ENCODE measurements at places on chromosomes 5 and 9. TPM values are rescaled to one million over a fixed set of nuclear protein-coding genes. Genes with fewer than 3 reads are reported as not detected.
A peak's percentile ranks its signal among the peaks of the same experiment; 100 is the strongest.

Gene GABBR2
- 0.47 TPM for polyA plus RNA-seq

- DNase-seq: no peak
These were observed 13.4 kb downstream of the DBN1 start for GRCh38 chr5:177459819-177460628.

Gene CDKN2B
- not detected for polyA plus RNA-seq

DNA sequence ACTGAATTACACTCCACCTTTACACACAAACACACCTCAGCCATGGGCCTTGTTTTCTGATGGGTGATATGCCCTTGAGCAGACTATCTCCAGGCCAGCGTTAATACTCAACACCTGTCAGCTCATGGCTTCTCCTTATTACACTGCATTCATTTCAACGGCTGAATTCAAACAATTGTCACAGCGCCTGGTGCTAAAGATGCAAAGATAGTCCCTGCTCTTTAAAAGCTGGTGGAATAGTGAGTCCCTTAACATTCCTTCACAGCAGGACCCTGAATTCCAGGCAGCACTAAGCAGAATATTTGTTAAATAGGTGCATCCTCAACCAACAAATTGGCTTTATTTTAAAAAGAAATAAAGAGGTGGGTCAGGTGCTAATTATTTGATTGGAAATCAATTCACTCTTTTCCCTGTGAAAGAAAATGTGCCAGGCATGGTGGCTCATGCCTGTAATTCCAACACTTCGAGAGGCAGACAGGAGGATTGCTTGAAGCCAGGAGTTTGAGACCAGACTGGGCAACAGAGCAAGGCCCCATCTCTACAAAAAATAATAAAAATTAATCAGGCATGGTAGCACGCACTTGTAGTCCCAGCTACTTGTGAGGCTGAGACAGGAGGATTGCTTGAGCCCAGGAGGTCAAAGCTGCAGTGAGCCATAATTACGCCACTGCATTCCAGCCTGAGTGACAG, 155.7 kb upstream of the EFNA5 start:
- no peak for DNase-seq

DNA sequence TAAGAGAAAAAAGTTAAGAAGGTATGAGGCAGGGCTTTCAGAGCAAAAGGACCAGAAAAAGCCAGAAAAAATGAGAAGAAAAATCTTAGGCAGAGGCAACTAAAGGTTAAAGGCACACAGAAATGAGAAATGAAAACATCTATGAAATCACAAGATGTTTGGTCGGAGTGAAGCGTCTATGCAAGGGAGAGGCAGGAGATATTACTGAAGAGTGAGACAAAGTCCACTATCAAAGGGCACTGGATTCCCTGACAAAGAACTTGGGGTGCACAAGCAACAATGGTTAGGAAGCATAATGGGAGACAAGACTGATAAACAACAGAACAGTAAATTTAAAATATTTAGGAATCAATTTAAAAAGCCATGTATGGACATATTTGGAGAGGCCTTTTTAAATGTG, 16.9 kb downstream of the PANK3 start:
- DNase-seq: no peak

Gene RGS14
- 5.2 TPM for polyA plus RNA-seq

Gene ISL1
- not detected for polyA plus RNA-seq

Gene C5orf52
- not detected for polyA plus RNA-seq

Gene TRIM36
- 0.63 TPM for polyA plus RNA-seq

GRCh38 chr9:86525182-86525581, 171.0 kb upstream of the TUT7 start:
- no peak for DNase-seq

DNA sequence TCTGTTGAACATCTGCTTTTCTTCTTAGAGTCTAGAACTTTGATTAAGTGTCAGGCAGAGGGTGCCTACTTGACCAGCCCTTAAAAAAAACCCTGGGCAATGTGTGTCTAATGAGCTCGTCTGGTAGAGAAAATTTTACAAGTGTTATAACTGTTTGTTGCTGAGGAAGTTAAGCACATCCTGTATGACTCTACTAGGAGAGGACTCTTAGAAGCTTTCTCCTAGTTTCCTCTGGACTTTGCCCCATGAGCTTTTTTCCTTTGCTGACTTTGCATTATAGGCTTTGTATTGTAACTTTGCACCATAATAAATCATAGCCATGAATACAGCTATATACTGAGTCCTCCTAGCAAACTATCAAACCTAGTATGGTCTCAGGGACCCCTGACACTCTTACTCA, 39.4 kb downstream of the GNG10 start:
- no peak for DNase-seq

- no peak for DNase-seq
These were observed 23.7 kb upstream of the LRRC19 start for GRCh38 chr9:27029186-27029585.

Gene HTR1A
- not detected for polyA plus RNA-seq

DNA sequence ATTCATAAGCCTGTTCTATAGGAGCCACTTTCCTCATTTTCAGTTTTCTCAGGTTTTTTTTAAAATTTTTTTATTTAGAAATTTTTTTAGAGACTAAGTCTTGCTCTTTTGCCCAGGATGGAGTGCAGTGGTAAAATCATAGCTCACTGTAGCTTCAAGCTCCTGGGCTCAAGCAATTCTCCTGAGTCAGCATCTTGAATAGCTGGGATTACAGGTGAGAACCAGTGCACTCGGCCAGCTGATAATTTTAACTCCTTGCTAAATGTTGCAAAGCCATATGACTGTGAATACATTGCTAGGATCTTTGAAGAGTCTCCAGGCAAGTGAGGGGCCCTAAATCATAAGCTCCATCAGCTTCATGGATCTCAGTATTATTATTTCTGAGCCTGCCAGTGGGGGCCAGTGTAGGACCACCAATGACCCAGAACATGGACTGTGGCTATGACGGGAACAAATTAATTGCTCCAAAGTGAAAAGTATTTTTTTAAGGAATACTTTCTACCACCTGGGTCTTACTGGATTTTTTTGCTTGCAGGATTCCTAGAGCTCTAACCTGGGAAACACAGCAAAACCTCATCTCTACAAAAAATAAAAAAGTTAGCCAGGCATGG, 5.7 kb upstream of the GAPVD1 start:
- DNase-seq: peak; percentile 40

GRCh38 chr5:9507974-9508373, 37.9 kb downstream of the SEMA5A start:
- DNase-seq: no peak

GRCh38 chr5:58703925-58704555, 121.2 kb downstream of the RAB3C start:
- no peak for DNase-seq

- no peak for DNase-seq
These were observed 13.0 kb downstream of the DNAJC18 start for GRCh38 chr5:139426203-139426885.

Gene ARL10
- 0.15 TPM for polyA plus RNA-seq

- no peak for DNase-seq
These were observed 33.4 kb downstream of the CEP120 start for GRCh38 chr5:123389794-123390193.

DNA sequence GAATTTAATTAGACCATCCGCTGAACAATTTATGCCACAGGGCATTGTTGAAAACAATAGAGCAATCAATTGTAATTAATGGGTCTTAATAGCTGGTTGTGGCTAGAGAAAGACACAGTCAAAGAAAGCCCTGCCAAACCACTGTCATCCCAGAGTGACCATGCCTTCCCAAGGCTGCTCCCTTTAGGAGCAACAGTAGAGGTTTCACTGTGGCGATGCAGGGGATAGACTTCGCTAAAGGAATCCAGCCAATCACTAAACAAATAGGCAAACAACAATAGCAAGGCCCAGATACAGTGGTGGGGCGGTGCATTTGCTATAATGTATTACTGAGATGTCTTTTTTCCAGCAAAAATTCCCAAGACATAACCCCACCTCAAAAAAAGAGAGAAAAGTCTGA, 87.8 kb upstream of the SLC27A6 start:
- no peak for DNase-seq

Gene PCDHGB3
- 0.16 TPM for polyA plus RNA-seq

DNA sequence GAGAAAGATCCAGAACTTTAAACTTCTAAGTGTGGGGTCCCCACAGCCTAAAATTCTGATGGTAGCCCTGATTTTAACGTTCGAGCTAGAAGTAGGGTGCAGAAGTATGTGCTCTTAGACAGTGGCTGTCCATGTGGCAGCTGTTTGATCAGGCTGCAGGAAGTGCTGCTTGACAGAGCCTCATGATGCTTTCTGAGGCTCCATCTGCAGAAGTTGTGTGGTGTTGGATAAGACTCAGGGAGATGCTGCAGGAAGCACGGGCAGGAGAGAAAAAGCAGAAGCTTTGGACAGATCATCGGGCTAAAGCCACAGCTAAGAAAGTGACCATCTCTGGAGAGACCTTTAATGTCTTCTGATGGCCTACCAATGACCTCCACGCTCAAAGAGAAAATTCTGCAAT, 8.1 kb downstream of the MTMR12 start:
- no peak for DNase-seq

- DNase-seq: no peak
These were observed 3.7 kb upstream of the SLC9A3 start for GRCh38 chr5:527646-528628.

Gene RASEF
- polyA plus RNA-seq: 5.1 TPM

Gene AIF1L
- polyA plus RNA-seq: 1.6 TPM

DNA sequence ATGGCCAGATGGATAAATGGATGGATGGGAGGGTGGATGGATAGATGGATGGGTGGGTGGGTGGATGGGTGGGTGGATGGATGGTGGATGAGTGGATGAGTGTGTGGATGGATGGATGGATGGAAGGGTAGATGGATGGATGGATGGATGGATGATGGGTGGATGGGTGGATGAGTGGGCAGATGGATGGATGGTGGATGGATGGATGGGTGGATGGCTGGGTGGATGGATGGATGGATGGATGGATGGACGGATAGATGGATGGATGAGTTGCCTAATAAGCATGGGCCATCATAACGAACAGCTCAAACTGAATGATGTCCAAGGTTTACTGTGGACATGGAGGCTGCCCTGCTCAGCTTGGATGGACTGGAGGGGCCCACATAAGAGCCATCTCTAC, 89.8 kb upstream of the SMIM23 start:
- no peak for DNase-seq

DNA sequence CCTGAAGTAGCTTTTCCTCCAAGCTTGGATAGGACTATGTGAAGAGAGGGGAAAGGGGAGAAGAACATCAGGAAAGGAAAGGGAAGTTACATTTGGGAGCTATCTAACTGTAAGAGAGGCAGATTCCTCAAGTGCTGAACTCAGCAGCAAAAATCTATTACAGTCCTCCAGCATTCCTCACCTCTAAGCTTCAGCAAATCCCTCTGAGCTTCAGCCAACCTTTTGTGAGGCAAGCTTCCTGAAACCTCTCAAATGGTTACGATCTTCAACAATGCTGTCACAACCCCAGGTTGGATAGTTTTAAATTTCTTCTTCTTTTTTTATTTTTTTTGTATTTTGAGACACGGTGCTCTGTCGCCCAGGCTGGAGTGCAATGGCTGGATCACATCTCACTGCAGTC, 2.5 kb upstream of the RNF38 start:
- DNase-seq: no peak

Gene UHRF2
- 28.6 TPM for polyA plus RNA-seq

DNA sequence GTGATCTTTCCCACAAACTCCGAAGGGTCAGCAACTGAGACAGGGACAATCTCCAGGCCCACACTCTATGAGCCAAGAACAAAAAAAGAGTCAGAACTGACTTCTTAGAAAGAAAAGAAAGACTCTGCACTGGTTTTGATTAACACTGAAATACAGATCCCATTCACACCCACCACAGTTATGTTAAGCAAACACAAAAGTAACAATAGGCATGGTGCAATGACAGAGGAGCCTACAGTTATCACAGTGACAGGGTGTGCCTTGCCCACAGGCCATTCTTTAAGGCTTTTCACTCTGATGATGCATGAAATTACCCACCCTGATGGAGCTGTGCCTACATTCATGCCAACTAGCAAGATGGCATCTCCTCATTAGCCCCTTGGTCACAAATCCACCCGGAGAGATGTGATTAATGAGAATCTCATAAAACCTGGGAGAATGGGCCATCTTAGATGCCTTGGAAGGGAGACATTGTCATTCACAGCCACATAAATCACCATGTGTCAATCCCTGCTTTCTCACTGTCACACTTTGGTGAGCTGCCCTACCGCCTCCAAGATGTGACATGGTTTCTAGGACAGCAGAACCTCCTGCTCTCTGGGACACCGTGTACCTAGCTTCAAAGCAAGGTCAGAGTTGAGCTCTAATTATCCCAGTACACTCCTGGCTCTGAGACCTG, 27.6 kb upstream of the FSTL4 start:
- DNase-seq: no peak

DNA sequence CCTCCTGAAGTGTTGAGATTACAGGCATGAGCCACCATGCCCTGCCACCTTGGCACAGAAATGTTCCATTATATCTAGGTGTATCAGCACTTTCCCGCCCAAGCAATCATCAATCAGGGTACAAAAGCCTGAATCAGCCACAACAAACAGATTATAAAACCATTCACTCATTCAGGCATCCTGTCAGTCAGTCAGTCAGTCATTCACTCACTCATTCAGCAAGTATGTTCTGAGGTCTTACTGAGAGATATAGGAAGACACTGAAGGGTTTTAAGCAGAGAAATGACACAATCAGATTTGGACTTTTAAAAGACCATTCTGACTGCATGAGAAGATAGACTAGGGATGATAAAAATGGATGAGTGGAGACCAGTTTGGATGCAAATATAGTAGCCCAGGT, 13.1 kb downstream of the PSMD5 start:
- DNase-seq: no peak

Gene CTXN3
- not detected for polyA plus RNA-seq

DNA sequence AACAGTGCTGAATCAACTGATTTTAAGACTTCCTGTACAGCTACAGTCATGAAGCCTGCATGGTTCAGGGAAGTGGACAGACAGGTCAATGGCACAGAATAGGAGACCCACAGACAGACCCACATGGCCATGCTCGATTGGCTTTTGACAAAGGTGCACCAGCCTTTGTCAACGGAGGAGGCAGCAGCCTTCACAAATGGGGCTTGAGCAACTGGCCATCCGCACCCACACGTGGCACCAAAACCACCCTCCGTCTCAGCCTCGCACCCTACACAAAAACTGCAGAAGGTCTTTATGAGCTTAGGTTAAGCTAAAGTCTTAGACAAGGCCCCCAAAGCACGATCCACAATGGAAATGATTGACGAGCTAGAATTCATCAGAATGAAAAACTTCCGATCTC, 59.5 kb upstream of the UBAC1 start:
- no peak for DNase-seq

DNA sequence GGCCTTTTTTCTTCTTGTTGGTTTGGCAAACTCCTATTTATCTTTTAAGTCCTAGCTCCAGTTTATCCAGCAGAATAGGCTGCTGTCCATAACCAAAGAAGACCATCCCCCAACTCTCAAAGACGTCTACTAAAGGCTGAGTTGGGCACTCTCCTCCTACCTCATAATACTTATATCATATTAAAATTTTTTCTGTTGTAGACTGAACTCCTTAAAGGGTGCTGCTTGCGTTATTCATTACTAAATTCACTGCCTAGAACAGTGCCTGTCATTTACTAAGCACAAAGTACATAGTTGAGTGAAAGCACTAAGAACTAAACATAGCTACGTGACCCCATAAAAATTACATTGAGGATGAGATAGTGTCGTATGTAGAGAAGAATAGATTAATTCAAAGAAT, 21.7 kb downstream of the DCP2 start:
- DNase-seq: no peak

Data from A549 (cell line).